ENCODE measurements at places on chromosomes 12 and 14.

- DNase-seq = no peak
These were observed 441.5 kb downstream of the PRKD1 start for GRCh38 chr14:29486132-29486531.

- no peak for DNase-seq
These were observed 239.3 kb downstream of the TRHDE start for GRCh38 chr12:72511498-72511897.

- DNase-seq = no peak
These were observed 27.8 kb downstream of the TBX3 start for GRCh38 chr12:114655934-114656749.

DNA sequence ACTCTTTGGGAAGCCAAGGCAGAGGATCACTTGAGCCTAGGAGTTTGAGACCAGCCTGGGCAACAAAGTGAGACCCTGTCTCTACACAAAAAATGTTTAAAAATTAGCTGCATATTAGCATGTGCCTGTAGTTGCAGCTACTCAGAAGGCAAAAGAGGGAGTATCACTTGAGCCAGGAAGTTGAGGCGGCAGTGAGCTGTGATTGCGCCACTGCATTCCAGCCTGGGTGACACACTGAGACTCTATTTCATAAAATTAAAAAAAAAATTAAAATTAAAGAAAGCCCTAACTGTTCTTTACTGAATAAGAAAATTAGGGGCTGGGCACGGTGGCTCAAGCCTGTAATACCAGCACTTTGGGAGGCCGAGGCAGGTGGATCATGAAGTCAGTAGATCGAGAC lies 27.0 kb downstream of the SENP1 start:
- no peak for DNase-seq

DNA sequence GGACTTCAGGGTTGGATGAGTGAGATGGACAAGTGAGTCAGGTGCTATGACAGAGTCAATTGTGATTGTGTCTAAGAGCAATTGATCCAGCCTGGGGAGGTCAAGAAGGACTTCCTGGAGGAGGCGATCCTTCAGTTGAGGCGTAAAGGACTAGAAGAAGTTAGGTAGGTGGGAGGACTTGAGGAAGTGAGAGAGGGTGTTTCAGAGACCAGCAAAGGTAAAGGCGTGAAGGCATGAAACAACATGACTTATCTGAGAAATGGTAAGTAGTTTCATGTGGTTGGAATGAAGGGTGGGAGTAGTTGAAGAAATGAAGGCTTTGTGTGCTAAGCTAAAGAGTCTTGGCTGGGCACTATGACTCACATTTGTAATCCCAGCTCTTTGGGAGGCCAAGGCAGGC lies 48.9 kb upstream of the PPP1CC start:
- DNase-seq = no peak

- DNase-seq = no peak
These were observed 158.5 kb upstream of the FOXN3 start for GRCh38 chr14:89575386-89576061.

DNA sequence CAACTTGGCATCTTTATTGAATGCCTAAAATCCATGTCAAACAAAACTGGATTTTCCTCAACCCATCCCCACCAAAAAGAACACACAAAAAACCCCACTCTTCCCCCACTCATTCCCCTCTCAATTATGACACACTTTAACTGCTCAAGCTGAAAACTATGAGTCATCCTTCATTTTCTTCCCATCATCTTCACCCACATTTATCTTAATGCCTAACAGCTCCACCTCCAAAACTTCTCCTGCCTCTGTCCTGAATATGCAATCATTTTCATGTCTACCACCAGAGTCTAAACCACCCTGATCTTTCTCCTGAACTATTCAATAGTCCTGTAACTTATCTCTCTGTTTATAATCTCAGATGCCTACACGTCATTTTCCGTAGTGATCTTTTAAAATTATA lies 239.7 kb downstream of the BCAT1 start:
- no peak for DNase-seq

- DNase-seq = no peak
These were observed 163.4 kb downstream of the GALC start for GRCh38 chr14:87829543-87829942.

GRCh38 chr14:67524634-67524963 lies 8.5 kb upstream of the PLEKHH1 start:
- DNase-seq = peak; percentile 3

- DNase-seq = no peak
These were observed 16.4 kb upstream of the ARID2 start for GRCh38 chr12:45713078-45713477.

DNA sequence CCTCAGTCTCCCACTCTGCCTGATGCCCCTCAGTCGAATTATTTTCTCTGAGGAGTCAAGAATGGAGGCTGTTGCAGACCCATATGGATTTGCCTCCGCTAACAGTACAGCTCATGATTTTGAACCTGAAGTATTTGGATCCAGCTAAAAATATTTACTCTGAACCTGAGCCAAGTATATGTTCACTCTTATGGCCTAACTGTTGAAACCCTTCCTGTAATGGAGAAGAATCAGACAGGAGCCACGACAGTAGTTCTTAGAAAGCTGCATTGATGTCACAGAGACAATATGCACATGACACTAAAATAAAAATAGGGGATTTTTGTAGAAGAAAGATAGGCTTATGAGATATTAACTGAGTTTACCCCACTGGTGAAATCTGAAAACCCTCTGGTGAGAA lies 1128.3 kb upstream of the FLRT2 start:
- no peak for DNase-seq

DNA sequence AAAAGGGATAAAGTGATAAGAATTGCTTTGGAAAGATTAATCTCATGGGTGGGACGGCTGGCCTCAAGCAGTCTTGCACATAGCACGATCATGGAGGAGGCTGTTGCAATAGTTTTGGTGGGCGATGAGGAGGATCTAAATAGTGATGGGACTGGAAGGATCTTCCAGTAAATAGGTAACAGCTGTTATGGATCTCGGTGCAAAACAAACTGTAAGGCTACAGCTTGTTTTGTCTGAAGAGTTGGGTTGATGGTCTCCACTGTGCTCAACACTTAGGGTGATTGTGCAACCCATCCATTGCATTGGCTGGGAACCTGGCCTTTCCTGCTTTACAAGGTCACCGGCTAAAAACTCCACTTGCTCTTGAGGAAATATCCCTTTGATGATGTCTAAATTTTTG lies 21.0 kb downstream of the IGF1 start:
- DNase-seq = no peak

- no peak for DNase-seq
These were observed 525 bp upstream of the FAR2 start for GRCh38 chr12:29148596-29148910.

GRCh38 chr12:107780298-107780697 lies 5.8 kb downstream of the ASCL4 start:
- no peak for DNase-seq

GRCh38 chr12:71431991-71432390 lies 7.6 kb upstream of the LGR5 start:
- no peak for DNase-seq

DNA sequence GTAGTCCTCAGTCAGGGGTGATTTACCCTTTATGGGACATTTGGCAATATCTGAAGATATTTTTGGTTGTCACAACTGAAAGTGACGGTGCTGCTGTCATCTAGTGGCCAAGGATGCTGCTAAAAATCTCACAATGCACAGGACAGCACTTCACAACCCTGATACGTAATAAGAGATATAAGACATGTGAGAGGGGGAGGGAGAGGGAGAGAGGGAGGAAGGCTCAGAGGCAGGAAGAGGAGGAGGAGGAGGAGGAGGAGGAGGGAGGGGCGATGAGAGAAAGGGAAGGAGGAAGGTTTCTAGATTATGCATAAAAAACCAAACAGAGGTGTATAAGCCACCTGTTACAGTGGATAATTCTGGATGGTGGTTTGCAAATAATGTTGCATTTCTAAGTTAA lies 14.3 kb downstream of the MYL2 start:
- DNase-seq = no peak

DNA sequence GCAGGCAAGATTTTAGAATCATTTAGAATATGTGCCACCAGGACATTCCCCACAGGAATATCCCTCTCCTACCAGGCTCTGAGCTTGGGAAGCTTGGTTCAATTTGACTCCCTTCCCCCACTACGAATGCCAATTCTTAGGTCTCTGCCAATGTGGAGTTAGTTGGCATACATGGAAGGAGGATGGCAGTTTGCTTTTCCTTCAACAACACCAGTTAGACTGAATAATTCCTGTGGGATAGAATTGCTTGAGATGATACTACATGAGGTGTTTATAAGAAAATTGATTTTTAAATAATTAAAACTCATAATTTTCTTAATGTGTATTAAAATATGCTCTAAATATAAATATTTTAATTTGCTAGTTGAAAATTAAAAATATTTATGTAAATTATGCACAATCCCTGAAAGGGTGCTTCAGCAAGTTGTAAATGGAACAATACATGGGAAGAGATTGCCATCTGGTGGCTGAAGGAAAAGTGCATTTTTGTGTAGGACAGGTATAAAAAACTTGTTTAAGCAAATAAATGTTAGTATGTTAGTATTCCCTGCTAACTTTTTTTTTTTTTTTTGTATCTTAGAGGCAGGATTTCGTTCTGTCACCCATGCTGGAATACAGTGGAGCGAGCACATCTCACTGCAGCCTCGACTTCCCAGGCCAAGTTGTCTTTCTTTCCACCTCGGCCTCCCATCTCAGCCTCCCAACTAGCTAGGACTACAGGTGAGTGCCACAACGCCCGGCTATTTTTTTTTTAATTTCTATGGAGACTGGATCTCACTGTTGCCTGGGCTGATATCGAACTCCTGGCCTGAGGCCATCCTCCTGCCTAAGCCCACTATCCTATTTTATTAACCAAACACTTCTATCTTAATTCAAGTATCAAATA lies 25.8 kb upstream of the STRAP start:
- DNase-seq = peak; percentile 61

GRCh38 chr12:7729746-7730145 lies 17.4 kb downstream of the CLEC4C start:
- no peak for DNase-seq

DNA sequence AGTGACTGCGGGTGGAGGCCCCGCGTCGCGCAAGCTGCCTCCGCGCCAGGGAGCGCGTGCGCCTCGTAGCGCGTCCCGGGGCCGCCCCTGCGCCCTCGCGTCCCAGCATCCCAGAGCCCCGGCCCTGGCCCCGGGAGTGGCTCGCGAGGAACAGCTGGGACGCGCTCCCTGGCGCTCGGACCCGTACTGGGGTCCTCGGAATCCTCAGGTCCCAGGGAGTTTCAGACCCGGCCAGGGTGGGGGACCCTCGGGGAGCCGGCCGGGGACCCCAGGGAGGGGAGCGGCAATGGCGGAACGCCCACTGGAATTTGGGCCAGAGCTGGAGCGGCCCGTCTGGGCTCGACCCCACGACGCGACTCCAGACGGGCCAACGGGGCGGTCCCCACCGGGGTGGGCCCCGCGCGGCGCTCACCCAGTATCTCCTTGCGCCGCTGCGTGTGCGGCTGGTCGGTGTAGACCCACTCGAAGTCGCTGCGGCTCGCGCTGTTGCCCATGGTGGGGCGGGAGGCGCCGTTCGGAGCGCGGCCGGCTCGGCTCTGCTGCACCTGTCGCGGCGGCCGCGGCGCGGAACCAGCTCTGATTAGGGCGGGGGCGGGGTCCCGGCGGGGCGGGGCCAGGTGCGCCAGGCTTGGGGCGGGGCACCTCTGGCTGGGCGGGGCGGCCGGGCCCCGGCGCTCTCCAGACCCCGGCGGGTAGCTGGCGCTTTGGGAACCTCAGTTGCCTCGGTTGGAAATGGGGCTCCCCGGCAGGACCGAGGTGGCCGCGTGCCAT lies at the start of gene DEGS2:
Gene DEGS2 (minus strand): TSS at position 552 of the 771 bp plus-strand sequence. CDS start 58 bp downstream, at position 494.
- DNase-seq = no peak

DNA sequence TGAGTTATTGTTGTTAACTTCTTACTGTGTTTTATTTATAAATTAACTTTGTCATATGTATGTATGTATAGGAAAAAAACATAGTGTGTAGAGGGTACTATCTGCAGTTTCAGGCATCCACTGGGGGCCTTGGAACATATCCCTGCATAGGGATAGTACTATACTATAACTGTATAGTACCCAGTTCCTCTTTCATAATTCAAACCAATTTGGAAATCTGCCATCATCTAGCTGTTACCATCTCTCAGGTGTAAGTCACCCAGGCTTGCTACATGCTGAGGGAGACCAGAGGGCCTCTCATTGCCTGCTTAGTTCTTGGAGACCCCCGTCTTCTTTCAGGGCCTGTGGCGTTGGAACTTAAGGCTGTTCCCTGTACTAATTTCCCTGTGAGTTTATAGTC lies 12.9 kb upstream of the DCD start:
- DNase-seq = no peak

- no peak for DNase-seq
These were observed 88.9 kb downstream of the PTGER2 start for GRCh38 chr14:52402812-52403526.

- no peak for DNase-seq
These were observed 199.6 kb downstream of the SLC2A13 start for GRCh38 chr12:39906237-39906636.

DNA sequence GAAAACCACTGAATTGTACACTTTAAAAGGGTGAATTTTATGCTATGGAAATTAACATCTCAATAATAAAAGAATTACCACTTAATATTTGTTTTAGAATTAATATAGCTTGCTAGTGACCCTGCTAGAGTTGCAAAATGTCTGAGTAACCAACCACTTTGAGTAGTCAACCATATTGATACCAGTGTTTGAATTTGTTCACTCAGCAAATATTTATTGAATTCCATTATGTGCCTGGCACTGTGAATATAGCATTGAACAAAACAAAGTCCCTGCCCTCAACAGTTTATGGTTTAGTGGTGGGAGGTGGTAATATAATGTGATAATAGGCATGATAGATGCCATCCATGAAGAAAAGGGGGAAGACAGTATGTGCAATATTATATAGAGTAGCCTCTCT lies 4.6 kb downstream of the SNRPF start:
- DNase-seq = no peak

DNA sequence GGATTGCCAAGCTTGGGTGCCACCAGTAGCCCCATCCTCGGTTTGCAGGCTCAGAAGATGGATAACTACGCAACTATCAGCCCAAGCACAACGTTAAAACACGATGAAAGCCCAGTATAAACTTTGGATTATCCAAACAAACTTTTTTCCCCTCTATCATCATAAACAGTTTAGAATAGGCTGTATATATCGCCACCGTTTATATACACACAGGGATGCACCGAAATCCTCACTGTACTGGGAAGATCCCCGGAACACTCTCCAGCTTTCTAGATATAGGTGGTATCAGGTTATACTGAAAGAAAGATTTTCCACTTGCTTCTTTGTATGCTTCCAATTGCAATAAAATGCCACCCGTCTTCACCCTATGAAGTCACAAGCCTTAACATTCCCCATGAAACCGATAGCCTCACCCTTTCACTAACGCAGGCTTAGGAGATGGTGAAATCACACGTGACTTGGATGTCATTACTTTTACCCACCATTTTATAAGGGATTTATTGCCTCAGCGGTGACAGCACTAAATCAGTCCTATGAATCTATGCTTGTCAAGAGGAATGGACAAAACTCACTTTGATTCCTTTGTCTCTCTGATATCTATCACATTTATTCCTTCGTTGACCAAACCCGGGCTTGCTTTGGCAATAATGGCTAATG lies 207.6 kb upstream of the FOXN3 start:
- DNase-seq = no peak
